ENCODE measurements at places on chromosomes 5 and 9. TPM values are rescaled to one million over a fixed set of nuclear protein-coding genes. Genes with fewer than 3 reads are reported as not detected.

The ZNF462 gene
- 18.5 TPM for total RNA-seq

The RMI1 gene
- 2.0 TPM for total RNA-seq

The NEUROG1 gene
- total RNA-seq, result not detected

- no peak for DNase-seq
Observed at GRCh38 chr9:138060365-138060764, 182.8 kb downstream of the CACNA1B start.

GRCh38 chr5:78419396-78419795 is 59.0 kb downstream of the SCAMP1 start:
- no peak for DNase-seq

The CCL21 gene
- 30.0 TPM for total RNA-seq

DNA sequence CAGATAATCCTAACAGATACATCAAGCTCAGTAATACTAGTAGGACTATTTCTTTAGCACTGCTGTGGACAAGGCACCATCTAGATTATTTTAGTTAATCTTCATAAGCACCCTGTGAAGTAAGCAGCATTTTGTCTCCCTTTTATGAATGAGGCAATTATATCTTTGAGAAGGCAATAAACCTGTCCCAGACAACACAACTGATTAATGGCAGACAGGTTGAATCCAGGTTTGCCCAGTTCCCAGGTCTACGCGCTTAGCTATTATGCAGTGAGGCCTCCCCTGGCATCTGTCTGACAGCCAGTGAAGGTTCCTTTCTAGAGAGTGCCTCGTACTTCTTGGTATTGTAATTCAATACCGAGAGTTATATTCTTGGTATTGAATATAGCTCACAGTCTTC is 9.7 kb upstream of the LVRN start:
- no peak for DNase-seq

- no peak for DNase-seq
Observed at GRCh38 chr5:135890296-135890695, 5.3 kb downstream of the IL9 start.

GRCh38 chr9:127862075-127863011 is 7.9 kb upstream of the ENG start:
- no peak for DNase-seq

GRCh38 chr5:132704875-132705274 is 31.1 kb downstream of the IL4 start:
- no peak for DNase-seq

DNA sequence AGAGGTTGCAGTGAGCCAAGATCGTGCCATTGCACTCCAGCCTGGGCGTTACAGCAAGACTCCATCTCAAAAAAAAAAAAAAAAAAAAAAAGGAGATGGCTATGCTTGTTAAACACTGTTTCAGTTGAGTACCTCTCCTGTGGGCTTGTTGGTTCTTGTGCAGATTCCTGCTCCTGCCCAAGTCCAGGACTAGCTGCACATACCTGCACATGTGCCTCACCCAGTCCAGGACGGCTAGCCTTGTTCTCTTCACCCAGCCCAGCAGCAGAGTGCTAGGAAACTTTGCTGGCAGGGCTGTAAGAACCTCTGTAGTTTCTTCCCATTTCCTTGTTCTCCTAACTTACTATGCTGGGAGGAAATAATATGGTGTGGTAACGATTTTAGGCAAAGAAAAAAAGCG is 234.1 kb upstream of the DMRT1 start:
- DNase-seq, result no peak

DNA sequence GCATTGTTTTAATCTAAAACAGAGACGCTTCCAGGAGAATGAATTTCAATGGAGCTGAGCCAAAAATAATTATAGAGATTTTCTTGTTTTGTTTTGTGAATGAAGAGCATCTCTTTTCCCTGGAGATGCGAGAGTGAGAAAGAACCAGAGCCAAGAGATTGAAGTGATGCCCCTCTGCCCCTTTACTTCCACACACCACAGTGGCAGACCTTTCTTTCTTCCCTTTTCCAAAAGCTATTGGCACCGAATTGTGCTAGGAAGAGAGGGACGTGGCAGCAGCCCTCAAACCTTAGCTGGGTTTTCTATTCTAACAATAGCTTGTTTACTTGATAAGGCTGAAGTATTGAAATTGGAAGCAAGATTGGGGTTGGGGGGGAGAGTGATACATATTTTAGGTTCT is 133.0 kb upstream of the TMEM161B start:
- DNase-seq, result no peak

DNA sequence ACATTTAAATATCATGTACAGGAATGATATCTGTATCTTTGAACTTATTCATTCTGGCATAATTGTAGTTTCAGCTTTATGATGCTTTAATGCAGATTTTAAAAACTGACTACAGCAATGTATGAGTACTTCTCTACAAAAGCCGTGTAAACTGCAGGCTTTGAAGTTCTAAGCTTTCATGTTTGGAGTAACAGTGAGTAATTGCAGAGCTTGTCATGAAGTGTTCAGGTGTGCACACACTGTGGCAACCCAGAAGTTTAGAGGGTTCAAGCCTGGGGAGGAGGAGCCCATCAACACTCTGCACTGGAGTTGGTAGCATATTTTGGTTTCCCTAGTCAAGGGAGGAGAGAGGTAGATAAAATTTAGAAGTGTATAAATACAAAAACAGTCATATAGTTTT is 130.9 kb downstream of the CD180 start:
- DNase-seq, result no peak

The PCDHB12 gene
- total RNA-seq, result 1.9 TPM

- DNase-seq, result no peak
Observed at GRCh38 chr5:146238973-146239372, 35.6 kb downstream of the RBM27 start.

The BHMT2 gene
- total RNA-seq, result 26.4 TPM

- DNase-seq, result no peak
Observed at GRCh38 chr9:96453625-96454024, 3.7 kb downstream of the HABP4 start.

The JMY gene
- total RNA-seq, result 30.1 TPM

The OR1Q1 gene
- not detected for total RNA-seq

DNA sequence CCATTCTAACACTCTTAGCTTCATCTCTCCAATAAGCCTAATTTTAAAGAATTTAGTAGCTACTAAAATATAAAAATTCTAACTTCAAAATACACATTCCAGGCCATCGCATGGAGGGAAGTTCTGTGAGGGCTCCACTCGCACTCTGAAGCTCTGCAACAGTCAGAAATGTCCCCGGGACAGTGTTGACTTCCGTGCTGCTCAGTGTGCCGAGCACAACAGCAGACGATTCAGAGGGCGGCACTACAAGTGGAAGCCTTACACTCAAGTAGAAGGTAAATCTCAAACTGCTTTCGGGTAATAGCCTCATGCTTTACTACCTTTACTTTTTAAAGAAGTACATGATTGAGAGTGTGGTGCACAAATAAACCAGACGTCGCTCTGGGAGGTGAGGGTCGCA is 94.8 kb downstream of the ADAMTS16 start:
- no peak for DNase-seq

DNA sequence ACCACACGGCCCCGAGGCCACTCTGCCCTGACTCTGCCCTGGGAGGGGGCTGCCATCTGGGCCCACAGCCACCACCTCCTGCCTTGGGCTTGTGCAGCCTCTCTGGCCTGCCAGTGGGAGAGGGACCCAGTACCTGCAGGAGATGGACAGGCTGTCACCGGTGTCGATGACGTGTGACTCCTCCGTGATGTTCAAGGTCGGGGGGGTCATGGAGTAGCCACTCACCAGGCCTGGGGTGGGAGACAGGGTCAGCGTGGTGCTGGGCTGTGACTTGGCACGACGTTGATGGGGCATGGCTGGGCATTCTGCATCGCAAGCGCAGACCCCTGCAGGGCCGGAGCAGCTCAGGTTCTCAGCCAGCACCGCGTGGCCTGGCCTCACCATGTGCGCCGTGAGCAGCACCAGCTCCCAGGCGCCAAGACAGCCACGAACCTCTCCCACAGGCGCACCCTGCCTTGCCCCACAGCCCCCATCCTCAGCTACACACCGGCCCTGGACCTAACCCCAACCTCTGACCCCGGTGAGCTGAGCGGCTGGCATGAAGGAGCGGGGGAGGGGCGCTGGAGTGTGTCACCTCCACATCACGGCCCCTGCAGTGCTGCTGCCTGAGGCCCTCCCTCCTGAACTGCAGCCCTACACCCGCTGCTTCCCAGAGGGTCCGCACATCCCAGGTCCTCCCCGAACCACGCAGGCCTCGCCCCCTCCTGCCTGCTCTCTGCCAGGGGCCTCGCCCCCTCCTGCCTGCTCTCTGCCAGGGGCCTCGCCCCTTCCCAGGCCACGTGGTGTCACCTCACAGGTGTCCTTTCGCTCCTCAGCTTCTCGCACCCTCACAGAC is 17.6 kb downstream of the FLT4 start:
- DNase-seq, result no peak

The STING1 gene
- total RNA-seq, result 32.8 TPM

DNA sequence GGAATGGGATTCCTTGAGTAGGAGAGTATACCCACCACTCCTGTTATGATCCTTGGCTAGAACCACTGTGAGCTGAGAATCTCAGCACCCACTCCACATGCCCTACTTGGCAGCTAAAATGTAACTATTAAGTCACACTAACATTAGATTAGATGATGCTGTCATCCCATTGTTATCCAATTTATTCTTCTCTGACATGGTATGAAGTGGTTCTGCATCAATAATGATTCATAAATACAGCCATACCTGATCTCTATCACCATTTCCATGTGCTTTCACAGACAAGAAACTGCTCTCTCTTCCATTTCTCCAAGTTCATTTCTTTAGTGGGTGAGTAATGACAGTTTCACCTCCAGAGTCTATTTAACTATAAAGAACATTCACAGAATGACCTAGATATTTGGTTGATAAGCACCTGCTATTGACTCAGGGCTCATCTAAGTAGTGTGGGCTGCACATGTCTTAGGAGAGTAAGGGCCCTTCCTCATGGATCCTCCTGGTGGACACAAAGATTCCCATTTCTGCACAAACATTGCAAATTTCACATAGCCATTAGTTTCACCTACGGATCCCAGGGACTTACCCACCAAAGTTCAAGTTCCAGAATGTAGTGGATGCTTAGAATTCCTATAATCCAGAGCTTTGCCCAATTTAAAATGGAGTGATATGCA is 187.9 kb downstream of the EBF1 start:
- DNase-seq, result no peak

GRCh38 chr9:14301583-14302021 is 12.3 kb downstream of the NFIB start:
- DNase-seq, result no peak

- DNase-seq, result no peak
Observed at GRCh38 chr5:66829826-66830225, 233.6 kb downstream of the MAST4 start.

The SH3RF2 gene
- total RNA-seq, result 0.65 TPM

The KIF12 gene
- total RNA-seq, result 0.12 TPM

DNA sequence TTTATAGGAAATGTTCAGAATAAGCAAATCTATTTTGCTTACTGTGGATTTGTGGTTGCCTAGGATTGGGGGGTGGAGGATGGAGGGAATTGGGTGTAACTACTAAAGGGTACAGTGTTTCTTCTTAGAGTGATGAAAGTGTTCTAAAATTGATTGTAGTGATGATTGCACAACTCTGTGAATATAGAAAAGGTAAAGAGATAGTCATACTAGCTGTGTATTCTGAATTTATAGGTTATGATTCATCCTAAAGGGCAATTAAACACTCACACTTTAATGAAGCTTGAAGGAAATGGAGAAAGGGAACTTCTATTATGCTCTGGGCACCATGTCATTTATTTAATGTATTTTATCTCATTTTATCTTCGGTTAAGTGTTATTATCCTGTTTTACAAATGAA is 9.9 kb downstream of the TXNDC8 start:
- DNase-seq, result no peak

The REXO4 gene
- 16.6 TPM for total RNA-seq

- DNase-seq, result no peak
Observed at GRCh38 chr5:66742083-66742895, 146.1 kb downstream of the MAST4 start.

The RAB3C gene
- total RNA-seq, result 1.4 TPM

DNA sequence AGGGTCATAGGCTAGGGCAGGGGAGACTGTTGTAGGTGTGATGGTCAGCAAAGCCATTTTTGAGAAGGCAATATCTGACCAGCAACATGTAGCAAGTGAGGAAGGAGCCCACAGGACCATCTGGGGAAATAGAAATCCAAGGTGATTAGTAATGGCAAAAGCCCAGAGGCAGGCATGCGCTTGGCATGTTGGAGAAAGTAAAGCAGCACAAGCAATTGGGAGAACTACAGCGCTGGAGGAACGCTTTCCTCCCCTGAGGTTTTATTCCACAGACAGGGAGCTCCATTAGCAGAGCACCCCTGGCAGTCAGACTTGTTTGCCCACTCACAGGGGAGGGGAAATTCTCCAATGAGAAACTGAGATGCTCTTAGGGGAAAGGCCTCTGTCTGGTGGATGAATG is 54.8 kb upstream of the FOXB2 start:
- no peak for DNase-seq

The CORO2A gene
- total RNA-seq, result 2.8 TPM

GRCh38 chr5:112059579-112060135 is 302.7 kb upstream of the NREP start:
- DNase-seq, result no peak

GRCh38 chr5:72486371-72486770 is 20.8 kb downstream of the ZNF366 start:
- DNase-seq, result no peak

The MARCOL gene
- total RNA-seq, result not detected

GRCh38 chr5:143197260-143197656 is 206.2 kb downstream of the NR3C1 start:
- no peak for DNase-seq

All from omental fat pad (tissue), 4 donors.